ENCODE measurements at places on chromosomes 5 and 9. TPM values are rescaled to one million over a fixed set of nuclear protein-coding genes. Genes with fewer than 3 reads are reported as not detected.

Gene GABRA6
- total RNA-seq, result not detected

DNA sequence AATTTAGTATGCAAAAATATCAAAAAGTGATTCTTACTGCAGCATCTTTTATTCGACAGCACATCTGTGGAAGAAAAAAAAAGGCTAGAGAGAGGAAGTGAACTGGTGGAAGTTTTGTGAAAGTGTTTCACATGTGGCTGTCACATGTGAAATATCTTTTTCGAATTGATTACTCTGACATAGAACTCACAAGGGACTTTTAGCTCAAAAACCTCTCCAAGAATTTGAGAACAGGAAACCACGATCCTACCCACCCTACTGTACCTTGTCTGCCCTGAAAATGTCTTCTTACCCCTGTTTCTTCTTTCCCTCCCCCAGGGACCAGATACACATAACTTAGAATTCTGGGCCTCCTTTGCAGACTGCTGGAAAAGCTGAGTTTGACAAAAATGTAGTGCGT lies 106.5 kb upstream of the PRRC1 start:
- DNase-seq, result no peak

- peak; percentile 72 for DNase-seq
Observed at GRCh38 chr9:134624621-134625181, 16.9 kb upstream of the COL5A1 start.

DNA sequence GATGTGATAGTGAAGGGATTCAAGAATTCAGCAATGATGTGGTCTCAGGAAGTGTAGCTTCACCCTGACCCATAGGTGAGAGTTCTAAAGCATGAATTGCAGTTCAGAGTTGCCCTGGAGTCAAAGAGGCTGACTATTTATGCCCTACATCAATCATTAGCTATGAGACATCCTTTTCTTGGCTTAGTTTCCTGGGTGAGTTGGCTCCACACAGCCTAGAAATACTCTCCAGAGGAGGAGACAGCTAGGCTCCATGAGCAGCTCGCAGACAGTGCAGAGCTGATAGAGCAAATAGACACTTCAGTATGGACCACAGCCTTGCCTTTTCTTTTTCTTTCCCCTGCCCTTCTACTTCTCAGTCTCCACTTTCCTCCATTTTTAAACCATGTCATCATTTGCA lies 1651.8 kb downstream of the MAT2B start:
- no peak for DNase-seq

- DNase-seq, result no peak
Observed at GRCh38 chr5:18802336-18802735, 1168.1 kb downstream of the TAF11L14 start.

Gene PCDHGA3
- 0.57 TPM for total RNA-seq

Gene GRXCR2
- not detected for total RNA-seq

- DNase-seq, result peak; percentile 68
Observed at GRCh38 chr5:32613050-32613672, 27.8 kb downstream of the SUB1 start.

DNA sequence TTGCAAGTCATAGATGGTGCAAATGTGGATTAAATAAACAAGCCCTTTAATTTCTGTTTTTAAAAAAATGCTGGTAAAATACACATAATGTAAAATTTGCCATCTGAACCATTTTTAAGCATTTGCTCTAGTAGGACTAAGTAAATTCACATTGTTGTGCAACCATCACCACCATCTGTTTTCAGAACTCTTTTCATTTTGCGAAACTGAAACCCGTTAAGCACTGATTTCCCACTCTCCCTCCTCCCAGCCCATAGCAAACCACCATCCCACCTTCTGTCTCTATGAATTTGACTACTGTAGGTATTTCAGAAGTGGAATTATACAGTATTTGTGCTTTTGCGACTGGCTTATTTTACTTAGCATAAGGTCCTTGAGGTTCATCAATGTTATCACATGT lies 103.3 kb upstream of the CNTLN start:
- no peak for DNase-seq

Gene C5orf22
- 25.7 TPM for total RNA-seq

Gene F2RL2
- 0.71 TPM for total RNA-seq

GRCh38 chr5:135467051-135467625 lies 15.0 kb upstream of the TIFAB start:
- DNase-seq, result no peak

GRCh38 chr5:143036146-143036927 lies 266.2 kb downstream of the ARHGAP26 start:
- DNase-seq, result no peak

DNA sequence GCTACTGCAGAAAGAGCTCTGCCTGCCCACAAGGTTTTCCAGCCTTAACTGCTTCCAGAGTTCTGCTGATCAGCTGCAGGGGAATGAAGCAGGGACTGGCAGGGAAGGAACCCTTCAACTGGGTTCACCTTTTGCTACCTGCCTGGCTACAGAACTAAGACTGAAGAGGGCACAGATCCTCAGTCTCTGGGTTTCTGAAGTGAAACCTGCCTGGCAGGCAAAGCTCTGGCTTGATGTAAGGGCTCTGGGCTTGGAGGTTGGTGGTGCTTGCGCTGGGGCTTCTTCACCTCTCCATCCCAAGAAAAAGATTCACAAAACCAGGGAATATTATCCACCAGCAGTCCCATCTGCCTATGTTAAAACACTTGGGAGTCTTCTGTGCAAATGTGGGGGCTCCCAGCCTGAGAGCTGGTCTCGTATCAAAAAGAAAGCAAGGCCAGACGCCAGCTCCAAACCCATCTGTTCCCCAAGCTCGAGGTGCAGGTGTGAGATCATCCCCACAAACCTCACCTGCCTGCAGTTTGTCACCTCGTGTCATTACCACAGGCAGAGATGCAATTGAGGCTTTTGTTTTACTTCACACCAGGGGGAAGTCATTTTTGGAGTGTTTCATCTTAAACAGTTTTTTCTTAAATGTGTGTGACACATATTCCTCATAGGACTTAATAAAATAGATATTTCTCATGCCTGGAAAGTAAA lies 58.3 kb downstream of the BNC2 start:
- DNase-seq, result no peak

GRCh38 chr9:82062245-82062644 lies 73.7 kb downstream of the SPATA31D1 start:
- no peak for DNase-seq

DNA sequence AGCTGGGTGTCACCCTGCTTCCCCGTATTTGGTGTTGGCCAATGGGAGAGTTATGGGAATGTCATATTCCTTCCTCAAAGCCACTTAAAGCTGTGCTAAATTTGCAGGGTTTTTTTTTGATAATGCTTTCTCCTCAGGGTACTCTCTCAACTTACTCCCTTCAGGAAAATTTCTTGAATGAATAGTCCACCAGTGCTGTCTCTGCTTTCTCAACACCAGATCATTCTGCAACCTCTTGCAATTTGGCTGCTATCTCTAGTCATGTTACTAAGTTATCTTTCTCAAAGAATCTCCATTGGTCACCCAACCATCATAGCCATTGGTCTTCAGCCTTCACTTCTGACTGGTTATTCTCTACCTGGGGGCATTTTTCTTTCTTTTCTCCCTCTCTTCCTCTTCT lies 13.4 kb upstream of the TNFAIP8 start:
- DNase-seq, result no peak

- no peak for DNase-seq
Observed at GRCh38 chr9:114258866-114259797, 63.8 kb upstream of the ORM1 start.

- peak; percentile 99 for DNase-seq
Observed at GRCh38 chr9:86854898-86855523, 92.3 kb downstream of the GAS1 start.

DNA sequence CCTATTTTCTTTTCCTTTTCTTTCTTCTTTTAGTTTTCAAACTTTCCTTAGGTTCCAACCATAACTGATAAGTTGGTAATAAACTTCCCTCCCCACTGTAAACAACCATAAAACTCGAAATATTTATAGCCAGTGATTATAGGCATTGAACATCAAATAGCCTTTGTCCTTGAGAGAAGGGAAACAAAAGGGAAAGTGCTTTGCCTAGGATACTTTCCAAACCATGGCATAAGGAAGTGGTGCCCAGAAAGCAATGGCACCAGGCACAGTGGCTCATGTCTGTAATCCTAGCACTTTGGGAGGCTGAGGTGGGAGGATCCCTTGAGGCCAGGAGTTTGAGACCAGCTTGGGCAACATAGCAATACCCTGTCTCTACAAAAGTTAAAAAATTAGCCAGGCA lies 11.9 kb upstream of the PDLIM4 start:
- no peak for DNase-seq

- DNase-seq, result no peak
Observed at GRCh38 chr9:70422371-70423043, 8.1 kb upstream of the KLF9 start.

DNA sequence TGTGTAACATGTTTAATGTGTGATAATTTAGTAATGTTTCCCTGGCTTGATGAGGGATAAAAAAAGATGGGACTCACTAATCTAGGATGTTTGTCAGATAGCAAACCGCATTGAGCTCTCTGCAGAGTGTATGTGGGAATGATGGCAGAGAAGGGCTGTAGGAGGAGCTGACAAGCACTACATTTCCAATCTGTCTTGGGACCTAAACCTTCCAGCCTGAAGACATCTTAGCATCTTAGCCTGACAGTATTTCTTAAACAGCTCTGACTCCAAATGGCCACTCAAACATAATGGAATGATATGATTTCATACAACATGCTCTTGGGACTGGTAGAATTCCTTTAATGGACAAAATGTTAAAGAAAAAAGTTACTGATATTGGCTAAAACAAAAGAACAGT lies 116.7 kb downstream of the PPP2R2B start:
- no peak for DNase-seq

DNA sequence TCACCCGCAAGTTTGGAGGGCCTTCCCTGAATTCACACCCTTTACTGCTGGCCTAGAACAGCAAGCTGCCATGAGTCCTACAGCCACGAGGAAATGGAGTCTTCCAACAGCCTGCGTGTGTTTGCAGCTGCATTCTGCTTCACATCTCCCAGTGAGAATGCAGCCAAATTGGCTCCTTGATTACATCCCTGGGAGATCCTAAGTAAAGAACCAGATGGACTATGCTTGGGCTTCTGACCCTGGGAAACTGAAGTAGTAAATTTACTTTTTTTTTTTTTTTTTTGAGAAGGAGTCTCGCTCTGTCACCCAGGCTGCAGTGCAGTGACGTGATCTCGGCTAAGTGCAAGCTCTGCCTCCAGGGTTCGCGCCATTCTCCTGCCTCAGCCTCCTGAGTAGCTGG lies 617.0 kb upstream of the CDH18 start:
- no peak for DNase-seq

Gene TRIM7
- 1.5 TPM for total RNA-seq

Gene LOX
- total RNA-seq, result 26.4 TPM

Gene GLRA1
- not detected for total RNA-seq

DNA sequence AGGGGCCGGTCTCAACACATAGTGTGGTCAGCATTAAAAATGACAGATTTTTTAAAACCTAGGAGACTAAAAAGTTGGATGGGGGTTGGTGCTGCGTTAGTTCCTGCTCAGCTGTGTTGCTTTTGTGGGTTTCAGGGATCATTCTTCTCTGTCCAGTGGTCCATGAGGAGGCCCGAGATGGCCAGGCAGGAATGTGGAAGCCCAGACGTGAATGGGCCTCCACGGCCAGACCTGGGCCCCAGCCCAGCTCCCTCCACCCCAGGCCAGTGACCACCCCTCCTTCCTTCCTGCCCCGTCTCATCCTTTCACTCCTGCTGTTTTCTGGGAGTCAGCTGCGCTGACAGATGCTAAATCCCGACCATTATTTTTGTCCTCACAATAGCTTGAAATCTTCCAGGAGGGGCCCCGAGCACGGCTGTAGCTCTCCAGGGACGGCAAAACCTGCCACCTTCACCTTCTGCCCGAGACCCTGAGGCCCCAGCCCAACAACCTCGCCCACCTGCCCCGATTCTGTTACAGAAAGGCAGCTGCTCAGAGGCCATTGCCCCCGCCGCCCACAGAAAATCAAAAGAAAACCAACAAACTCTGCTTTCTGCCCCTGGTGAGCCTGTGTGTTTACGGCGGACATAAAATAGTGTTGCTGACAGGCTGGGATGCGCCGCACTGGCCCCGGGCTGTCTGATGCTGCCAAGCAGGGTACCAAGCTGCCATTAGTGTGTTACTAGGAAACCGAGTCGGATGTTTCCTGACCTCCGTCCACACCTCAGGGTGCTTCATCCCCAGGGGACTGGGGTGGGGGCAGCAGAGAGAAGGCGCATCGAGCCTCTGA lies 83.7 kb upstream of the SARDH start:
- no peak for DNase-seq

Gene IFNA16
- not detected for total RNA-seq

- DNase-seq, result no peak
Observed at GRCh38 chr5:84783003-84783402, 398.3 kb upstream of the EDIL3 start.

GRCh38 chr5:115555084-115555633 lies 10.6 kb upstream of the FEM1C start:
- no peak for DNase-seq

GRCh38 chr5:101260857-101261256 lies 357.8 kb upstream of the ST8SIA4 start:
- DNase-seq, result no peak

DNA sequence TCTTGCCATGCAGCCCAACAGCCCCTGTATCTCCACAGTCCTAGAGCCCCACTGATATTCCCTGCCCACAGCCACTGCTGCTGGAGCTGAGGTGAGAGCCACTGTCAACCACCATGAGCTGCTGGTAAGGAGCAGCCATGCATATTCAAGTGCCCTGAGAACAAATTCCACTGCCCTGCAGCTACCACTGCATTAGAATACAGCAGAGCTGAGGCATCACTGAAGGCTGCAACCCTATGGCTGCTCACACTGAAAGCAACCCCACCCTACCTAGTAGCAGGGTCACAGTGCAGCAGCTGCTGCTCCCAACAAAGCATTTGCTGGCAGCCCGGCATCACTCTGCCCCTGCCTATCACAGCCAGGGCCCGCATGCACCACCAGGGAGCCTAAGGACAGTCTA lies 68.6 kb downstream of the SKIC3 start:
- no peak for DNase-seq

DNA sequence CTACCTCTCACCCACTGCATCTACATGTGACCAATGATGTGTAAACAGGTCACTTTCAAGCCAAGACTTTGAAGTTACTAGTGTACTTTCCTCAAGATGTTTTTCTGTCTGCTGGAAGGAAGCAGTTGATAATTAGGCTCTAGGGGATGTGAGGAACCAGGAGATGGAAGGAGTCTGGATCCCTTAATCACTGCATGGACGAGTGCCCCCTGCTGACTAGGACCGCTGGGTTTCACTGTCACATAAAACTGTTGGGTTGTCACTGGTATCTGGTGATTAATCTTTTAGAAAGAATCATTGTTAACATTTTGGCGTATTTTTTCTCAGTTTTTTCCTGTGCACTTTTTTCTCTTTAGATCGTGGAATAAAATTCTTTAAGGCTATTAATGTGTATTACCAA lies 79.5 kb downstream of the SREK1 start:
- DNase-seq, result peak; percentile 19

Gene NUTM2G
- total RNA-seq, result not detected

GRCh38 chr5:59568161-59568560 lies 325.4 kb downstream of the PDE4D start:
- no peak for DNase-seq

DNA sequence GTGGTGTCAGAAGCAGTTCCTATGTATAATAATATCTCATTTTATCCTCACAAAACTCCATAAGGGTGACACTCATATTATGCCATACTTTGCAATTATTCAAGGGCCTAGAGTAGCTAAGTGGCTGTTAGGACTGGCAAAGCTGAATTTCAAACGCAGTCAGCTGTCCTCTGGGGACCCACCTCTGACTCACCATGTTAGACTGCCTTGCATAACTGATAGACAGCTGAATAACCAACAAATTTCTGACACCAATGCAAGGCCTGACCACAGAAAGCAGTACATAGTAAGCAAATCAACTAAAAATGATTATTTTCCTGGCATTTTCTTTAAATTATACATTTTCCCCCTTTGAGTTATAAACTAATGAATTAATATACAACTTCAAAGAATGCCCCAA lies 251.6 kb upstream of the PTGER4 start:
- DNase-seq, result peak; percentile 99

- no peak for DNase-seq
Observed at GRCh38 chr9:98986866-98987651, 43.4 kb downstream of the COL15A1 start.
